Stimulated activated CD8-positive, alpha-beta memory T cell treated with anti-CD3 and anti-CD28 coated beads, Interleukin-15, amount 100 ng/mL, for 4 hours (primary cell): ENCODE measurements at places on chromosomes 1 and 21.

- no peak for DNase-seq
These were observed 319.0 kb downstream of the MATN1 start for GRCh38 chr1:30404341-30404740.

DNA sequence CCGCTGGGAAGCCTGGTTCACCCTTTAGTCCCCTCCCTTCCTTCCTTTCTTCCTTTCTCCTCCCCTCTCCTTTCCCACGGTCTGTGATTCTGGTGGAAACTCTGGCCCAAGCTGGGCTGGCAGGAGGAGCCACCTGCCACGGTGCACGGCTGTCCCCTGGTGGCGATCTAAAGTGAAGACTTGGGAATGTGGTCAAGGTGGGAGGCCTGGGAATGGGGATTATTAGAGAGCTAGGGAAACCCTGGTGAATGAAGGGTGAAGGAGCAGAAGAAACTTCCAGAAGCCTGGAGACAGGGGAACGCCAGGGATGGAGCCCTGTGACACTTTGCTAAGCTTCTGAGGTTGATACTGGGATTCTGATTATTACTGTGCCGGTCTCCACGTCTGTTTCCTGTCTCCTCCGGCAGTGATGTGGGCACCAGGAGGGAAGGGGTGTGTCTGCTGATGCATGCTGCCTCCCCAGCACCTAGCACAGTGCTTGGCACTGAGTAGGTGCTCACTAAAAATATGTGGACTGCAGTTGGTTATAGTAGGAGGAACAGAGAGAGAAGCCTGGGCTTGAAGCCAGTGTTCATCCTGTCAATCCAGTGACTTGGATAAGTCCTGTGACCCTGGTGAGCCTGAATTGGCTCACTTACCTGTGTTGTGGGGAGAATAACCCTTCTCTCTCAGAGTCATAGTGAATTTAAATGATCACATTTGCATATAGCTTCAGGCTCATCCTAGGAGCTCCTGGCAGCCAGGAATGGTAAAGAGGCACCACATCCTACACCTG, 71.2 kb upstream of the NBPF3 start:
- no peak for DNase-seq

GRCh38 chr1:21651214-21652042, 17.7 kb downstream of the RAP1GAP start:
- peak; percentile 21 for DNase-seq

DNA sequence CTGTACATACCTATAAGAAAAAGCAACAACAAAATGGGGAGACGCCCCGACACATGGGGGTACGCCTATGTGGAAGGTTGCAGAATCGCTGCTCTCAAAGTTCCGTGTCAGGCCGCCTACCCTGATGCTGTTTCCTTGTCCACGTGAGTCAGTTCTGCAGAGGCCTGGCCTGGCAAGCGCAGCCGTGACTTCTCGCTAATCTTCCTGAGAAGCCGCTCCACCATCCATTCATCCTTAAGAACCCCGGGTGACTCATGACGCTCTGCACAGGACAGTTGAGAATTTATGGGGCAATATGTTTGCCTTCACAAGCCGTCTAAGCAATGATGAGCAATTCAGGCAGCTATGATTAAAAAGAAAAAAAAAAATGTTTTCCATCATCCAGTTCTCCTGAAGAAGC, 122.3 kb upstream of the TMPRSS2 start:
- no peak for DNase-seq

DNA sequence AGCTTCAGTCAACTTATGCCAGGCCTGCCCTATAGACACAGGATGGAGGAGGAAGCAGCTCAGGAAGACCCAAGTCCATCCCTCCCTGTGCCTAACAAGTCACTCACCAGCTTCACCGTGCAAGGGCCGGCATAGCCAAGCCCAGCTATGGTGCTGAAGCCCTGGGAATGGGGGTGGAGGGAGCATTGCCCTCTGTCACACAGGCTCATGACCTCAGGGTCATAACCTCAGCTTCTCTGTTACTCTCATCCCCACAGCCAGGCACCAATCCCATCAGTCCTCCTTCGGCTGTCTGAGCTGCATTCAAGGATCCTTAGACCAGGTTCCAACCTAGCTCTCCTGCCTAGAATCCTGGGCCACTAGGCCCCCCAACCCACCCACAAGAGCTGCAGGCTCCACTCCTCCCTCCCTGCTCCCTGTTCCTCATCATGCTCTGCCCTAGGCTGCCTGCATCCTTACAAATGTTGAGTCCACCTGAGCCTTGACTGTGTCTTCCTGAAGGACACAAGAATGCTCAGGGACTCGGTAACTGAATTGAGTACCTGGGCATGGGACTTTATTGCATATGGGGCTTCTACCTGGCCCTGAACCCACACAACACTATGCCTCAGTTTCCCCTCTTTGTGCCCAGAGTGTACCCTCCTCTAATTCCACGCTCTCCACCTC, 1.7 kb downstream of the CD244 start:
- DNase-seq, result no peak

DNA sequence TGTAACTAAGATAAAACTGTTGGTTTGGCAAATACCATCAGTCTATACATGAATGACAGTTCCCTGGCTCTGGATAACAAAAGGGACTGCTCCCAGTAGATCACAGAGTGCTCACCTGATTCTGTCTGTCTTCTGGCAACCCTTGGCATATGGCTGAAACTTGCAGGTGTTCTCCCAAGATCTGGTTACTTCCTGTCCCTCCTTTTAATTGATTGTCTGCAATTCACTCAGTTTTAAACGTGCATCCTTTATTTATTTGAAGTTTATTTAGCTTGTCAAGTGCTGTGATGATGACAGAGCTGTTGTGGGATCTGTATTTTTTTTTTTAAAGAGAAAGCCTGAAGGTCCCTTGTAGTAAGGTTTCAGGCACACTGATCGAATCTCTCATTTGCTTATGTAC, 3.4 kb downstream of the KCNA3 start:
- DNase-seq, result no peak

DNA sequence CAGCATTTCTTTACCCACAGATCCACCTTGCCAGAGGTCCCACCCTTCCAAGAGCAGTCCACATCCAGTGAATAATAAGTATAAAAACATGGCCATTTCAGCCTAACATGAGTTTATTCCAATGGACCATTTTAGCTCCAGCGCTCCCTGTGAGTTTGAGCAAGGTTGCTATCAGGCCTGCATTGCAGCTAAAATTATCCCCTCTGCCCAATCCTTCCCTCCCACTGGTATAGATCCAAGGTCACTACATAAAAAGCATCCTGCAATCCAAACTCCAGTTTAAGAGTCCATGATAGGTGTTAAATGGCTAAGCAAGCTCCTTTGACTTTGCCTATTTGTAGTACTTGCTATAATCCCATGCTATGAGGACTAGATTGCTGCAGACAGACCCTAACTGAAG, 35.6 kb downstream of the SLC5A9 start:
- no peak for DNase-seq

GRCh38 chr1:182426442-182427430, 23.2 kb upstream of the RGSL1 start:
- no peak for DNase-seq

GRCh38 chr1:206606867-206607266, 5.4 kb downstream of the EIF2D start:
- no peak for DNase-seq

DNA sequence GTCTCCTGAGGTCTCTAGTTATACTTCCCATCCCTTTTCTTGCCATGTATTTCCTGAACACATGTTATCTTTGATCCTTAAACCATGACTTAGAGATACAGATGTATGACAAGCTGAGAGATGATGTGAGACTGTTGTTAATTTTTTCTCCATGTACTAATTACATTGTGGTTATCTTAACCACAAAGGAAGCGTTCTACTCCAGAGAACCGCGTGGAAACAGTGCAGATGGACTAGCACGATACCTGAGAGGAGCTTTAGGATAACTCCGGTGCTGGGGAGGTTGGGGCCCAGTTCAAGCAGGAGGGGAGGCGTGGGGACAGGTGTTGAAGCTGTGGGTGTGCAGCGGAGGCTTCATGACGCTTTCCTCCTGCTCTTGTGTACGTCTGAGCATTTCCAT, 17.5 kb downstream of the PDE9A start:
- DNase-seq, result no peak

DNA sequence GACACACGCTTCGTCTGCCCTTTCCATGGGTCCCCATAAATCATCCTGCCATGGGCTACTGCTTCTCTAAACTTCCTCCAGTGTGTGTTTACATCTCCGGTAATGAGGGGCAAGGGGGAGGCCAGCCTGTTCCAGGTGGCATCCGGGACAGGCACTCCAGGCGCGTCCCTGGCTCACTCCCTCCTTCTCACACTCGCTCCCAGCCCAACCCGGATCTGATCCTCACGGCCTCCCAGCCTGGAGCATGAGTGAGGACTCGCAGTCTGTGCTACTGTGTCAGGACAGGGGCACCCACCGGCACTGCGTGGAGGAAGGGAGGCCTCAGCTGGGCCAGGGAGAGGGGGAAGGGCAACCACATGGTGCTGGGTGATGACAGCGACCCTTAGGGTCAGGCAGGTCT, 225.4 kb downstream of the TRABD2B start:
- DNase-seq, result no peak

GRCh38 chr1:26838474-26839338, 12.2 kb downstream of the ZDHHC18 start:
- DNase-seq, result no peak

DNA sequence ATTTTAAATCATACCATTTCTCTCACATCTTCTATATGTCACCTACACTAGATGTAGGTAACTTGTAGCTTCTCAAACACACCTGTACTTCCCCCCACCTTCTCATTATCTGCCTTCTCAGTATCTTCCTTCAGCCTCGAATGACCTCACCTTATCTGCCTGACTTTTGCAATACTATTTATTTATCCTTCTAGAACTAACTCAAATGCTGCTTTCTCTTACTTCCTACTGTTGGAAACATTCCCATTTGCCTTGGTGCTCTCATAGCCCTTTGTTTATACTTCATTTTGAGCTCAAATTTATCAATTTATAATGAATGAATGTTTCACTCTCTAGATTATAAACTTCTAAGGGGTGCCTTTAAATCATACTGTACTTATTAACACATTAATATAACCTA, 50.4 kb upstream of the KIAA1614 start:
- no peak for DNase-seq

GRCh38 chr1:224710196-224710595, 94.1 kb downstream of the CNIH3 start:
- DNase-seq, result no peak

DNA sequence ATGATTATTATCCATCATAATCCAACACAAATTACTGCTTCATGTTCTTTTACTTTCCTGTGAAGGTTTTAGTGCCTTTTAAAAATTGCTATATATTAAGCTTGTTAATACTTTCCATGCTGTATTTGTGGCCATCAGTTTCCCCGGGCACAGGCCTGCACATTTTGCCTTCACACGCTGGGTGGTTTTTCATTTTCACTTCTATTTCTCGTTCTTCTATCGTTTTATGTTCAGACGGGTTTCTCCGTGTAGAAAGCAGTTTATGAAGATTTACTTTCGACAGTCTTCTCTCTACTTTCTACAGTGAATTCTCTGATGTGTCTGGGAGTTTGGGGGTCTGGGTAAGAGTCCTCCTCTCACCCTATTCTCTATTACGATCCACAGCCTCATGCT, 9.5 kb downstream of the RUNX3 start:
- DNase-seq, result no peak

DNA sequence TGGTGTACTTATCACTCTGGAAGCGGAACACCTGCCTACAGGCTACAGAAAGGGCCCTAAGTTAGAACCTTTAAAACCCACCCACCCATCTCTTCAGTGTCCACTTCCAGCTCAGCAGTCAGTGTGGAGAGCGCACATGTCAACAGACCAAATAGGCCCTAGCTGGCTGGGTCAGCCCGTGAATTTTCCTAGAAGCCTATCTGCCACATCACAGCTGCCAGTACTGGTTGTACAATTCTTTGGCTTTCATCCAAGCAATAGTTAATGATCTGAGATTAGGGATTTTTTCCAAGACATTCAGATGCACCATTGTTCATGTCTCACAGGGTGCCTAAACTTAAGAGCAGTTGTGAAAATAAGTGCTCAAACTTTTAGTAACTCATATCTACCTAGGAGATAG, 197.1 kb downstream of the KCNK2 start:
- no peak for DNase-seq

- no peak for DNase-seq
These were observed 43.6 kb downstream of the EPHB2 start for GRCh38 chr1:22754106-22754768.

GRCh38 chr1:115076384-115076915, 12.9 kb downstream of the TSPAN2 start:
- DNase-seq, result no peak

DNA sequence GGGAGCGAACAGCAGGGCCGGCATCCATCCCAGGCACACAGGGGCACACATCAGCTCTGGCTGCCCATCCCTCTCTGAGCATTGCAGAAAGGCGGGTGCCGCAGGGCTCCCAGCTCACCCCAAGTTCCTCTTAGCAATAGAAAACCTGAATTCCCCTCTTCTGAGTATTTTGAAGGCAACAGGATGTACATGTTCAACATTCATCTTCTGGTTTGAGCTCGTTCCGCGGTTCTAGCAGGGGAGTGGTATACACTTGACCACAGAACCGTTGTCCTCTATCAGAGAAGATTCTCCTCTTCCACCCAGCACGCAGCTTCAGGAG, 23.6 kb downstream of the ACTA1 start:
- no peak for DNase-seq

- DNase-seq, result no peak
These were observed 5.1 kb upstream of the GJA4 start for GRCh38 chr1:34787461-34788420.

GRCh38 chr1:32939655-32940371, 24.8 kb downstream of the RNF19B start:
- no peak for DNase-seq

GRCh38 chr1:151984313-151984956, 9.2 kb downstream of the S100A10 start:
- no peak for DNase-seq

GRCh38 chr1:108000620-108001111, 35.7 kb upstream of the VAV3 start:
- no peak for DNase-seq

- no peak for DNase-seq
These were observed 129.2 kb upstream of the PROX1 start for GRCh38 chr1:213858581-213858980.

DNA sequence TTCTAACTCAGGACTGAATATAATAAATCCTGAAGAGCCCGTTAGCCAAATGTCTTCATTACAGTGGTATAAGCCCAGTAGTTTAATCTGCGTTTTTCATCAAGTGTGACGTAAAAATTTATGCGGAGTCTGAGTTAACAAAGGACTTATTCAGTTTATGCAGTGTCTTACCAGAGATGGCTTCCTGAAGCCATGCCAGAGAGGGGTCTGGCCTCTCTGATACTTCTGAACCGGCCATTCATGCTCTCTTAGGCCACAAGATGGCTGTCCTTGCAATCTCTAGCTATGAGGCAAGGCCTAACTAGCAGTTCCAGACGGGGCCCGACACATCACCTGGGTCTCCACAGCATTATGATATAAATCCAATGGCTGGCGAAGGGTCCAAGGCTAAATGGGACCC, 101.4 kb downstream of the TEX35 start:
- DNase-seq, result no peak

GRCh38 chr1:192552760-192553191, 22.8 kb upstream of the RGS1 start:
- DNase-seq, result no peak

- no peak for DNase-seq
These were observed 30.9 kb downstream of the WNT3A start for GRCh38 chr1:228037401-228038386.
